ENCODE measurements at places on chromosomes 13 and 19.
A peak's percentile ranks its signal among the peaks of the same experiment; 100 is the strongest.

DNA sequence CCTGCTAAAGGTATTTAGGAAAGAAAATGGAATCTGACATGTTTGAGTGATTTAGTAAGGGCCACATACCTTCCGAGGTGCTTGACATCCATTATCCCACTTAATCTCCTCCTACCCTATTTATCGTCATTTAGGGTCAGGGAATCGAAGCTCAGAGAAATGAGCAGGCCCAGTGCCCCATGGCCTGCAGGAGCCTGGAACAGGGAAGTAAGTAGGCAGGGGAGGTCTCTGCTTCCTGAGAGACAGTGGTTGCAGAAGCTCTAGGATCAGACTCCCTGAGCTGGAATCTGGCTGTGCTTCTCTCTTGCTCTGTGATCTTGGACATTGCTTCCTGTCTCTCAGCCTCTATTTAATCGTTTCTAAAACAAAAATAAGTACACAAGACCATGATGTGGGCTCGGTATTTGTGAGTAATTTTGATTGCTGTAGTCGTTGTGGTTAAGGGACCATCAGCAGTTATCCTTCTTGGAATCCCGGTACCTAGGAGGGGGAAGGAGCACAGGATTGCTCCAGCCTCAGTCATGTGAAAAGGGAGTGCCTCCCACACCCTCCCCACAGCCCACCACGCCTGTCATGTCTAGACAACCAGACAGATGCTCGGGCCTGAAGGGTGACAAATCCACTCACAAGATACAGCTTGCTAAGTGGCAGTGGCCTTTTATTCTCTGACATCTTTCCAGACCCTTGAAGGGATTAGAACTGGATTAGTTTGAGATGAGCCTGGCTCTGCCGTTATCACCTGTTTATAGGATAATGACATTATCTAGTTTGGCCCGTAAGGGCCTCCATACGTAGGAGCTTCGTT lies 169.2 kb upstream of the TSHZ3 start:
- no peak overlapping the region for H3K27ac ChIP-seq
- H3K27me3 ChIP-seq: no peaks in the 10 kb centered on the region
- H3K4me1 ChIP-seq: no peaks in the 10 kb centered on the region
- H3K36me3 ChIP-seq: no peaks in the 10 kb centered on the region
- no peak for DNase-seq
- H3K4me3 ChIP-seq: no peak overlapping the region

DNA sequence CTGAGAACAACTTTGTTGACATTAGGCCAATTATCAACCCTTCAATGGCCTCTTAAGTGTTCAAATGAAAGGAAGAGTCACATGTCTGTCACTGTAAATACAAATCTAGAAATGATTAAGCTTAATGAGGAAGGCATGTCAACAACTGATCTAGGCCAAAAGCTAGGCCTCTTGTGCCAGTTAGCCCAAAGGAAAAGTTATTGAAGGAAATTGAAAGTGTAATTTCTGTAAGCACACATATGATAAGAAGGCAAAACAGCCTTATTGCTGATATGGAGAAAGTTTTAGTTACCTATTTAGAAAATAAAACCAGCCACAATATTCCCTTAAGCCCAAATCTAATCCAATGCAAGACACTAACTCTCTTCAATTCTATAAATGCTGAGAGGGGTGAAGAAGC lies 604.7 kb downstream of the SLITRK6 start:
- no peak overlapping the region for H3K27ac ChIP-seq
- DNase-seq: no peak
- H3K4me1 ChIP-seq: no peaks in the 10 kb centered on the region
- H3K36me3 ChIP-seq: no peaks in the 10 kb centered on the region
- no peak overlapping the region for H3K4me3 ChIP-seq

GRCh38 chr19:19610376-19611202 lies 7.9 kb downstream of the PBX4 start:
- peaks cover 29% of the 10 kb centered on the region for H3K4me1 ChIP-seq
- no peak overlapping the region for H3K4me3 ChIP-seq
- no peak overlapping the region for H3K27ac ChIP-seq
- no peaks in the 10 kb centered on the region for H3K27me3 ChIP-seq

GRCh38 chr13:71618159-71618558 lies 248.8 kb downstream of the DACH1 start:
- H3K4me3 ChIP-seq: no peak overlapping the region
- no peaks in the 10 kb centered on the region for H3K27me3 ChIP-seq
- no peaks in the 10 kb centered on the region for H3K36me3 ChIP-seq
- DNase-seq: no peak

DNA sequence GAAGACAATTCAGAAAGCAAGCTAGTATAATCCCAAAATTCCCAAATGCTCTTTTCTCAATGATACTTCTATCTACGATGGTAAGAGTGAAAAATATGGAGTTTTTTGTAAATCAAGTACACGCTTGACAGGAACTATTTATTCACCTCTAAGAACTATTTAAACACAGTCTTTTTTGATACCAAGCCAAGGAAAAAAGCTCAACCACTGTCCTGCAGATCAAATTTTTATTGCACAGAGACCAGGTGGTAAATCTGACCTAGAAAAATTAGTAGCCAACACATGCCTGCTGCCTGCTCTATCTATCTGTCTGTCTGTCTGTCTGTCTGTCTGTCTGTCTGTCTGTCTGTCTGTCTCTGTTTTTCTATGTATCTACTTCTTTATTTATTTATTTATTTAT lies 292.2 kb downstream of the MZT1 start:
- no peak overlapping the region for H3K27ac ChIP-seq
- no peaks in the 10 kb centered on the region for H3K27me3 ChIP-seq
- DNase-seq: no peak
- no peak overlapping the region for H3K4me3 ChIP-seq

DNA sequence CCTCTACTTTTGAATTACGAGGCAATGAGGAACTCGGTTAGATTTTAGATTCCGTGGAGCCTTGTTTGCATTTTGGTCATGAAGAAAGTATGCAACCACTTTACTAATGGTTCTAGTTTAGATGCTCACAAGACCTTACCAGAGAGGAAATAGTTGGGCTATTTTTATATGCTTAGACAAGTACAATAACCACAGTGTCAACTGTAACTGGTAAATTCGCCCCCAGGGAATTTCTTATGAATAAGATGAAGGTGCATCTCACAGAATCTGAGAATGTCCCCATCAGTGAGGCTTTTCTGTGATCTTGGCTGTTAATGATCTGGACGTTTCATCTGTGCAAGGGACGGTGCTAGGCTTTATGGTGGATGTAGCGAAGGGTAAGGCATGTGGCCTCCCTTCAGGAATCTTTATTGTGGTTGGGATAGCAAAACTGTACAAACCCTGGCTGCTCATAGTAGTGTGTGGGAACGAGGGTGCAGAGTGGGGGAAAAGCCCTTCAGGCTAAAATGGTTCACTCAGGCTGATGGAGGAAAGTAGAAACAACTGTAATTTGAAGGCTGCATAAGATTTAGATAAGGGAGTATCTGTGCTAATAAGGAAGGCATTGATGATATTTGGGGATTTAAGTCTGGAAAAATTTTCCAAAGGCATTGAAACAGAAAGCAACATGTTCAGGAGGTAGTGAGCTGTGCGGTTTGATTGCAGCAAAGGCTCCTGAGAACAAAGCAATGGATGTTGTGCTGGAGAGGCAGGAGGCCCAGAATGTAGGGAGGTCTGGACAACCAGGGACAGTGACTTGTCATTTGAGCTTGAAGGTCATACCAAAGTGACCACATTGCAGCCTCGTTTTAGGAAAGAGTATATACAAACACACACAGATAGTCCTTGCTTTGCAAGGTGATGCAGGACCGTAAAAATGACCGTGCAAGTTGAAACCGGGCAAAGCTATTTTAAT lies 28.4 kb downstream of the UBAC2 start:
- no peak for DNase-seq
- H3K27ac ChIP-seq: no peak overlapping the region
- no peaks in the 10 kb centered on the region for H3K27me3 ChIP-seq
- peak overlapping the region; percentile 23 for H3K4me3 ChIP-seq

DNA sequence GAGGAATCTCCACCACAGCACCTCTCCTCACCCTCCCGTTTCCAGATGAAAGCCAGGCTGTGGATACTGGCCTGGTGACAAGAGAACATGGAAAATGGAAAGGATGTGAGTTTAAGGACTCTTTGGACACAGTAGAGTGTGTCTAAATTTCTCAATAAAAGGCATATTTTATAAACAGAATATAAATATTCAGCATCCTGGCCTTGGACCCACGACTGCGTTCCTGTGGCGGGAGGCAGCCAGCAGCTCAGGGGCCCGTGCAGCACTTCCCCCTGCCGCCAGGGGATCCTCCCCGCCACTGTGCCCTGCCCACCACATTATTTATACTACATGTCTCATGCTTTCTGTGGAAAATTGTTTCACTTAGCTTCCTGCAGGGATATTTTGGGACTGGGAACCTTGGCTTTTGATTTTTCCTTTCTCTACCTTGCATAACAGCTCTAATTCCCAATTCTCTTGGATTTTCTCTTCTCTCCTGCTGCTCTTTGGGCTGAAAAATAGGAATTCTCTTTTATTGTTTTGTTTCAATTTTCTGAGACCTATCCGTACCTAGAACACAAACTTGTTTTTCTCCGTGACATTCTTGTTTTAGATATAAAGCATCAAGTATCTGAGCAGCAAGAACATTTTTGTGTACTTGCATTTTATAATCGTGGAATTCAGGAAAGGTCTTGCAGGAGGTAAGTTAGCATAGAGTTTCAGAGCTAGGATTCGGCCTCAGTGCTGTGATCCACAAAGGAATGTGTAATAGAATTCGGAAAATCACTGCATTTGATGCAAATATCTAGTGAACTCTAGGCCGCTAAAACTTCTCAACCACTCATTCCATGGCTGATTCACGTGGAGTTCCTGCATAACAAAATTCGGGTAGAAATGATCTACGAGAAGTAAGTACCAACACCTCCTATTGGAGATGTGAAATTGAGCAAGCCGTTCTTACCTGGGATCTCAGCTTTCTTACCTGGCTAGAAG lies 107.7 kb upstream of the SPATA13 start:
- H3K4me3 ChIP-seq: no peak overlapping the region
- no peak overlapping the region for H3K27ac ChIP-seq
- H3K36me3 ChIP-seq: no peaks in the 10 kb centered on the region
- no peak for DNase-seq
- no peaks in the 10 kb centered on the region for H3K27me3 ChIP-seq

All from CD8-positive, alpha-beta memory T cell (primary cell).